Esophagus squamous epithelium (tissue), 5 donors: ENCODE measurements at places on chromosomes 11 and 22.

GRCh38 chr22:26845021-26845743, 187.8 kb downstream of the MIAT start:
- DNase-seq = no peak

DNA sequence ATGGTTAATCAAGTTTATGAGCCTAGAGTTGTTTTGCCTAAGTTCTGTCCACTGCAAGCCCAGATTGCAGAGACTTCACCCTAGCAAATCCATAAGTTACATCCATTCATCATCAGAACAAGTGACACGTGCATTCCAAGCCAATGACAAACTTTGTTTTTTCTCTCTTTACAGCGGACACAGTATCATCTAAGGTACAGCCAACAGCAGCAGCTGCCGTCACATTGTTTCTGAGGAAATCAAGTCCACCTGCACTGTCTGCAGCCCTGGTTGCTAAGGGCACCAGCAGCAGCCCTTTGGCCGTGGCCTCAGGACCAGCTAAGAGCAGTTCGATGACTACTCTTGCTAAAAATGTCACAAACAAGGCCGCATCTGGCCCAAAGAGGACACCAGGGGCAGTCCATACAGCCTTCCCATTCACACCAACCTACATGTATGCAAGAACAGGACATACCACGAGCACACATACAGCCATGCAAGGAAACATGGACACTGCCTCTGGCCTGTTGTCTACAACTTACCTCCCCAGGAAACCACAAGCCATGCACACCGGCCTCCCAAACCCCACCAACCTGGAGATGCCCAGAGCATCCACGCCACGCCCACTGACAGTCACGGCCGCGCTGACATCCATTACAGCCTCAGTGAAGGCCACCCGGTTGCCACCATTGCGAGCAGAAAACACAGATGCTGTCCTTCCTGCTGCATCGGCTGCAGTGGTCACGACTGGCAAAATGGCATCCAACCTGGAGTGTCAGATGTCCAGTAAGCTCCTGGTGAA, 155.8 kb downstream of the C11orf91 start:
- no peak for DNase-seq

DNA sequence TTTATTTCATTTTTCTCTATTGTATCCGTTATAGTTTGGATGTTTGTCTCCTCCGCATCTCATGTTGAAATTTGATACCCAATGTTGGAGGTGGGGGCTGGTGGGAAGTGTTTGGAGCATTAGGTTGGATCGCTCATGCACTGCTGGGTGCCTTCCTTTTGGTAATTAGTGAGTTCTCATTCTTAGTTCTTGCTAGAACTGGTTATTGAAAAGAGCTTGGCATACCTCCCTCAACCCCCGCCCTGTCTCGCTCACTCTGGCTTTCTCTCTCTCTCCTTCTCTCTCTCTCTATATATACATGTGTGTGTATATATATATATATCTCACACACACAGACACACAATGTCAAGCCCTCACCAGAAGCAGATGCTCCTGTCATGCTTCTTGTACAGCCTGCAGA, 978.7 kb downstream of the DLG2 start:
- no peak for DNase-seq

- DNase-seq = no peak
These were observed 159.1 kb downstream of the WNT11 start for GRCh38 chr11:76047231-76047630.

DNA sequence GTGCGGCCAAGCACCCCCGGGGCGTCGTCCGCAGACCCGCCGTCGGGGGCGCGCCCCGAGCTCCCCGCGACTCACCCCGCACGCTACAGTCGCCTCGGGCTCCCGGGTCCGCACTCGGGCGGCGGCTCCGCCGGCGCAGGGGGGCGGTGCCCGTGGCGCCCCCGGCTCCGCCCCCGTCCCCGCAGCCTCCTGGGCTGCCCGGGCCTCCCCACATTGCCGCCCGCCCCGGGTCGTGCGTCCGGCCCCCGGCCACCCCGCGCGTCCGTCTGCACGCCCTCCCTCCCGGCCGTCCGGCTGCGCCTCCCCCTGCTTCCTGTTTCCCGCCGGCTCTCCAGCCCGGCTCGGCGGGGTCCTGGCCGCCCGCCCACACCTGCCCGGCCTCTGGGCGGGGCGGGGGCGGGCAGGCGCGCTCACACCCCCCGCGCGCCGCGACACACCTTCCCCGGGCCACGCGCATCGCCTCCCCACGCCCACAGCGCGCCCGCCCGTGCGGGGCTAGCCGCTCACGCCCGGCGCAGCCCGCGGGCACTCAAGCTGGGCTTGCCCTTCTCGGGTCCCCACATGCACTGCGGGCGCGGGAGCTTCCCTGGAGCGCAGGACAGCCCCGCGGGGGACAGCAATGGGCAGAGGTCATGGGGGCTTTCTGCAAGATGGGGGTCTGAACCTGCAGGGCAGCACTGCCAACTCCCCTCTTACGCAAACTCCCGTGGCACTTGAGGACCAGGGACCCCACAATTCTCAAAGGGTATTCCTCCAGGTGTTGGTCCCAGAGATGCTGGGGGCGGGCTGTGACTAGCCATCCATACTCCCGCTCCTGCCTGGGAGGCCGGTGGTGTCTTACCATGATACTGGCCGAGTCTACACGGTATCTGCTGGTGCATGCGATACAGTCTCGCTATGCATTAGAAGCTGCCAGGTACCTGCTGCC, at the start of gene CARD10:
Gene CARD10, minus strand, starts transcription at position 148 of the 928 bp plus-strand sequence. CDS start 215 bp downstream, outside the sequence.
- no peak for DNase-seq

DNA sequence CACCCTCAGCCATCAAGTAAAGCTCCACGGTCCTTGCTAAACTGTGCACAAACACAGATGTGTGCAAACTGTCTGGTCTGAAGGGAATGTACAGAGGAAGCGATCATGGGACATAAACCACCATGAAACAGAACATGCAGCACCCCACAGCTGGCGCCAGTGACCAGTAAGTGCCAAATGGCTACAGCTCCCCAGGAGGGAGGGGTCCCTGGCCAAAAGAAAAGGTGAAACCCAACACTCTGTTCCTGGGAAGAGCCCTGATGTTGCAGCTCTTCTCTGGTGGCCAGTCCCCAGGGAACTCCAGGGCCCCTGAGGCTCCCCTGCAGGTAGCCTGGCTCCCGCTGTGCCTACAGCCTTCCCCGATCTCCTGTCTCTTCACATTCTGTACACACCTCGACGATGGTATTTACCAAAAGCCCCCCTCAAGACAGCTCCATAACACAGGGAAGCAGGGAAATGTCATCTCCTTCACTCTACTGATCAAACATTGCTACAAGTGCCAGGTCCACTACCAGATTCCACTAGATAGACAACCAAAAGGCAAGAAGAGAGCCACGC, 2.9 kb downstream of the DGCR6L start:
- no peak for DNase-seq

GRCh38 chr11:67649634-67650510, 658 bp downstream of the ACY3 start:
- no peak for DNase-seq

DNA sequence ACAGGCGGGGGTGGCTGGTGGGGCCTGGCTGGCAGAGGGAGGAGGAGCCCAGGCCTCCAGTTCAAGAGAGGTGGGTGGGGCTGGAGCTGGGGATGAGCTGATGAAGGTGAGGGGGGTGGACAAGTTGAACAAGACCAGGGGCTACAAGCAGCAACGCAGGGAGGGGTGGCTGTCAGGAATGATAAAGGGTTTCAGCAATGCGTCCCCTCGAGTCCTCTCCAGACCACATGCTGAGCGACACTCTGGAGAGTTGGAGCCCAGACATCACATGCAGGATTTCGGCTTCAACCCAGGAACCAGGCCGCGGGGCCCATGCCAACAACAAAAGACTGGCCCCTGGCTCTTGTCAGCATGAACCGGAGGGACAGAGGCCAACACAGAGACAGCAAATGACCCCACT, 480.3 kb downstream of the BRD1 start:
- no peak for DNase-seq

GRCh38 chr11:132862137-132862536, 670.2 kb downstream of the OPCML start:
- DNase-seq = no peak

- no peak for DNase-seq
These were observed 3.3 kb downstream of the LTO1 start for GRCh38 chr11:69671734-69672465.

DNA sequence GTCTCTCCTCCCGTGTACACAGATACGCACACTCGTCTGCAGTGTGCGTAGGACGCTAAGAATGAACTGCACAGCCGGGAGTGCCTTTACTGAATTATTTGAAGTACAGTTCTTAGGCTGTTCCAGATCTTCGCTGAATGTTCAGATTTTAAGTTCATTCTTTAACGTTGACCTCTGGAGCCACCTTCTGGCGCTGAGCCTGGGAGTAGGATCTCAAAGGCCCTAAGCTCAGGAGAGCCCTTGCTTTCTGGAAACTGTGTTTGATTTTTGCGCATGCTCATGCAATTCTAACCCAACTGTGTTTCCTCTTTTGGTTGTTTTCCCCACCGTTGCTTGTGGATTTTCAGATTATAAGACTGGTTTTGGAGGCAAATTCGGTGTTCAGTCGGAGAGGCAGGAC, 22.8 kb downstream of the CTTN start:
- DNase-seq = no peak

- no peak for DNase-seq
These were observed 81.9 kb upstream of the HEPHL1 start for GRCh38 chr11:93939084-93939760.

GRCh38 chr11:76591416-76591815, 79.1 kb downstream of the LRRC32 start:
- no peak for DNase-seq

DNA sequence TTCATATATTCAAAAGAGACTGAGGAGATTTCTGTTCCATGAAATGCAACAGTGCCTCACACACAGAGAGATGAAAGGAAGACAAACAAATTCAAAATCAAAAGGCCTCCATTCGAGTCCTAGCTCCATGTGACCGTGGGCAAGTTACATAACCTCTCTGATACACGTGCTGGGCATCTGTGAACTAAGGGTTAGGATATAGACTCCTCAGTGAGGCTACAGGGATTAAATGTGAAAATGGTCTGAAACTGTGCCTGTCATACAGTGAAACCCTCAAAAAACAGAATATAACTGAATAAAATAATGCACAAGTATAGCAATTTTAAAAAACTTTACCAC, 111.8 kb upstream of the MTMR2 start:
- no peak for DNase-seq

- no peak for DNase-seq
These were observed 63.2 kb upstream of the TOP3B start for GRCh38 chr22:22045571-22046335.

DNA sequence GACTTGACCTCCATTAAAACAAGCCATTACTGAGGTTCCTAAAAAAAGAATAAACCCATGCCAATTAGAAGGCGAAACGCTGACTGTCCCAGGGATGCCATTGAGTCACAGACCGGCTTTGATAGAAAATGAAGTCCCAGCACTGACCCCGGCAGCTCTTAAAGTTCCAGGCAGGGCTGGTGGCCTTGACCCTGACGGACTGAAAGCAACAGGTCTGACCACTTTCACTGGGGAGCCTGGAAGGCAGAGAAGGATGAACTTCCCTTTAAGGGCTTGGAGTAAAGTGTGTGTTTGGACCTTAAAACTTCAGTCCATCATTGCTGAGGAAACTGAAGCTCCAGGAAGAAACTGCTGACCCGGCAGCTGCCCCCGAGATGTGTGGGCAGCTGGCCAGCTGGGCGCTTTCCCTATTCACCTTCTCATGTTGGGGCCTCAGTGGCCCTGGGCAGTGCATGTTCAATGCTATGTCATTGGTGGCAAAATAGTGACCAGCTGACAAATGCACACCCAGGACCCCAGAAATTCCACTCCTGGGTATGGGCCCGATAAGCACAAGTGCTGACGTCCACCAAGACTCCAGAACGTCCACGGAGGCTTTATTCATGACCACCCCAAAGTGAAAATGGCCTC, 18.9 kb upstream of the EFCAB6 start:
- DNase-seq = no peak

DNA sequence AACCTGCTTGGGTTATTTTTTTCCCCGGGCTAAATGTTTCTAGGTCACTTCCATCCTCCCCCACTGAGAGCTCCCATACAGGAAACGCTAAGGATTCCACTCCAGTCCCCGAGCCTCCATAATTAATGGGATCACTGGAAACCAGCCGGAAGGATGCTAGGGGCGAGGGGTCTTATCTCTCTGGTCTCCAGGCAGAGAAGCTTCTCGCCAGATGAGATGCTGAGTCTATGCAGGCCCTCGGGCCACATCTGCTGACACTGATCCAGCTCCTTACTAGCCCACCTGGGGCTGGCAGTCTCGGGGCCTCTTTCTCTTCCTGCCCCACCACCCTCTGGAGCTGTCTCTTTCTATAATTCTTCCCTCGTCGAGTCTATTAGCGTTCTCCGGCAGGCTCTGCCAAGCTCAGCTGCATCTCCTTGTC, 125.9 kb upstream of the SYT13 start:
- DNase-seq = no peak

GRCh38 chr22:33909075-33909458, 11.2 kb downstream of the LARGE1 start:
- DNase-seq = no peak

GRCh38 chr11:94544646-94545263, 1.0 kb downstream of the FUT4 start:
- DNase-seq = no peak

DNA sequence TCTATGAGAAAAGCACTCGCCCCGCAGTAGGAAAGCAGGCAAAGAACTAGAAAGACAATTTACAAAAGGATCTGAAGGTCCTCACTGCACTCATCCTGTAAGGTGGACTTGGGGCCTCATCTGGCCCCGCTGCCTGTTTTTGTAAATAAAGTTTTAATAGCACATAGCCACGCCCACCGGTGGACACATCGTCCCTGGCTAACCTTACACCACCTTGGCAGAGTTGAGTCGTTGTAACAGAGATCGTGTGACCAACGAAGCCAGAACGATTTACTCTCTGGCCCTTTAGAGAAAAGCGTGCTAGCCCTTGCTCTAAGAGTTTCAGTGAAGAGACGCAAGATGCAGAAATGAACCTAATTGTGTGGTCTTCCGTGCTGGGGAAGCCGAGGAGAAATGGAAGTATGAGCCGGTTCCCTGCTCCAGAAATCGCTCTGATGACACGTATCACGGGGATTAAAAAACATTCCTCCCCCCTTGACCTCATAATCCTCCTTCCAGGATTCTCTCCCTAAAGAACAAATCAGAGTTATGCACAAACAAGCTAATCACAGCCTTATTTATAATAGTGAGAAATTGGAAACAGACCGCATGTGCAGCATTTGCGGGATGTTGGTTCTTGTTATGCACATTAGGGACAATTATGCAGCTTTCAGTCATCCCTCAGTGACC, 80.1 kb downstream of the CDKN1C start:
- DNase-seq = no peak

DNA sequence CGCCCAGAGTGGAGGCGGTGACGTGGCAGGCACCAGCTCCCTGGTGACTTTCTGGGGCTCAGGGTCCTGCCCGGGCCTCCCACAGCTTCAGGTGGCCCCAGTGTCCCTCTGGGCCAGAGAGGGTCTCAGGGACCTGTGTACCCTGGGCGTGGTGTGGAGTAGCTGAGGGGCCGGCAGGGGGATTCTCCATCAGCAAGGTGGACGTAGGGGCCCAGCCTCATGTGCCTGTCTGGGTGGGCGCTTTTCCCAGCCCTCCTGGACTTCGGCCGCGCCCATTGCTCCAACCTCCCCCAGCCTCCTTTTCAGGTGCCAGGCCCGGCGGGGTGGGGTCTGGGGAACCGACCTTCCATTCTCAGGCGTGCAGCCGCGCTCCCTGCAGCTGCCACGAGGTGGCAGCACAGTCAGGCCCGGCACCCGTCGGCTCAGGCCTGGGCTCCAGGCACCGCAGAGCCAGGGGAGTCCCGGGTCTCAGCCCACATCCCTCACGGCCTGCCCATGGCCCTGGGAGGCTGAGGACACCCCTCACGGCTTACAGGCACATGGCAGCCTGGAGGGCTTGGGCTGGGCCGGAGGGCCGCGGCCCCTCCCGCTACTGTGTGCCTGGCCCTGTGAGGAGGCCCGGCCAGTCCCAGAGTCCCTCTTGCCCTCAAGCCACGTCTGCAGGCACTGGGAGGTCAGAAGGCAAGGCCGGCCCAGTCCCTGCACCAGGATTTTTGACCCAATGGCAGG, 19.9 kb upstream of the MUC5B start:
- DNase-seq = no peak
